Esophagus (tissue), 2 donors: ENCODE measurements at places on chromosomes 4 and X. TPM values are rescaled to one million over a fixed set of nuclear protein-coding genes. Genes with fewer than 3 reads are reported as not detected.

The GABRB1 gene
- not detected for polyA plus RNA-seq

The UCP1 gene
- not detected for polyA plus RNA-seq

The GPM6B gene
- 1.1 TPM for polyA plus RNA-seq

The HOPX gene
- polyA plus RNA-seq, result 1,386 TPM

The TKTL1 gene
- not detected for polyA plus RNA-seq

The FAM184B gene
- 0.07 TPM for polyA plus RNA-seq

The TRIML2 gene
- polyA plus RNA-seq, result not detected

The SLC30A9 gene
- 16.0 TPM for polyA plus RNA-seq

The JAKMIP1 gene
- polyA plus RNA-seq, result 0.31 TPM

The CFP gene
- 3.6 TPM for polyA plus RNA-seq

The USP51 gene
- polyA plus RNA-seq, result 0.24 TPM

The CTAG2 gene
- 2.8 TPM for polyA plus RNA-seq

The MAP7D3 gene
- polyA plus RNA-seq, result 2.6 TPM

The RIPPLY1 gene
- not detected for polyA plus RNA-seq

The TBC1D8B gene
- polyA plus RNA-seq, result 1.6 TPM

The MEPE gene
- polyA plus RNA-seq, result not detected

The SRPX gene
- 4.1 TPM for polyA plus RNA-seq

The IL9R gene
- 0.37 TPM for polyA plus RNA-seq

The EREG gene
- 5.9 TPM for polyA plus RNA-seq

The SMIM10 gene
- 2.3 TPM for polyA plus RNA-seq

The MAPK10 gene
- 1.5 TPM for polyA plus RNA-seq

The CSN1S1 gene
- polyA plus RNA-seq, result not detected

The ACOX3 gene
- 36.1 TPM for polyA plus RNA-seq

The PNPLA4 gene
- polyA plus RNA-seq, result 25.5 TPM

The DCLK2 gene
- 0.75 TPM for polyA plus RNA-seq

The CCKAR gene
- polyA plus RNA-seq, result not detected

The RTL9 gene
- polyA plus RNA-seq, result 0.01 TPM

The LRAT gene
- polyA plus RNA-seq, result 0.16 TPM

The BGN gene
- polyA plus RNA-seq, result 11.6 TPM

The FRG2 gene
- not detected for polyA plus RNA-seq

The HS6ST2 gene
- 2.8 TPM for polyA plus RNA-seq

The FABP2 gene
- polyA plus RNA-seq, result not detected

The FAM53A gene
- polyA plus RNA-seq, result 1.2 TPM
